ENCODE measurements at places on chromosomes 7 and 10. TPM values are rescaled to one million over a fixed set of nuclear protein-coding genes. Genes with fewer than 3 reads are reported as not detected.

Gene C10orf90
- total RNA-seq: not detected

Gene CDK14
- total RNA-seq: 20.2 TPM

DNA sequence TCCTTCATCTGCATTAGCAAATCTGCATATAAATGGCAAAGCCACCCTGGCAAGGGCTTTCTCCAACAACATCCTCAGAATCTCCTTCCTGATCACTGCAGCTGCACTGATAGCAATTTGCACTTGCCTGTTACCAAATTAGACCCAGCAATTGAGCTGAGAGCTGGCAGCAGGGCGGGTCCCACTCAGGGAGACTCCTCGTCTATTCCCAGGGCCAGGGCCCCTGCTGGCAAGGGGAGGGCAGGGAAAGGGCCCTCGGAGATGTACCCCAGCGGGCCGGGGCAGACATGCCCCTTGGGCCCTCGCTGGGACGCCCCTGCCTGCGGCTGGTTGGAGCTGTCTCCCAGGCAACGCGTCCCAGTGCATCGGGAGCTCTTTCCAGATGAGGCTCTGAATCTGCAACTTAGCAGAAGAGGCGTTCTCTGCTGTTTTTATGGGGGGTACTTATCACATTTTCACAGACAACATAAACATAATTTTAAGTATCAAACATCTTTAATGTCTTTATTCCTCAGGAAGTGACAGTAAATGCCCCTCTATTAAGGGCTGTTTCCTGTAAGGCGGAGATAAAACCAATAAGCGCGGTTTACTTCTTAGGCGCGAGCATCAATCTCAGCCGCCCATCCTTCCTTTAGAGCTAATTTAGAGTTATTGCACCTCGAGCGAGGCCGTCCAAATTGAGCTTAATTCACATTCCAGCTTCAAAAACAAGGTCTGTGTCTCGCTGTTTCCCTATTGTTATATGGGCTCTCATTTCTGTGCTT lies 249.0 kb upstream of the PPP2R2D start:
- H3K4me1 ChIP-seq: no peaks in the 10 kb centered on the region
- H3K27me3 ChIP-seq: no peaks in the 10 kb centered on the region
- DNase-seq: peak; percentile 35
- H3K36me3 ChIP-seq: no peaks in the 10 kb centered on the region
- no peak overlapping the region for H3K4me3 ChIP-seq
- no peak overlapping the region for H3K27ac ChIP-seq

DNA sequence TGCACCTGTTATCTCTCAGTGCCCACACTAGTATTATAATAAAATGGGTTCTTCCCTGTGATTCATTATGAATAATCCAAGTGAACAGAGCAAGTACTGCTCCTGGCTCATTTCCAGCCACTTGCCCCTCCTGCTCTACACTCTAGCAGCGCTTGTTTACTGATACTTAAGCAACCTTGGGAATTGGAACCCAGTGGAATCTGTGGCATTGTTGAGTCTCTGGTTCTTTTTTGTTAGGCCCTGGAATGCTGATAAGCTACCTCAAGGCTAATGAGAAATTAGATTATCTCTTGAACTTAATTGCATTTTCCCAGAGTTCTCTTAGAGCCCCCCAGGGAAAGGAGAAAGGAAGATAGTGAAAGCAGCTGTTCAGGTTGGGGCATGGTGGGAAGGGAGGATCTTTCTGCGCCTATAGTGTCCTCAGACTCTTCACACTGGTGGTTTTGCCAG lies 34.0 kb downstream of the PRKAR2B start:
- no peaks in the 10 kb centered on the region for H3K27me3 ChIP-seq
- no peak overlapping the region for H3K4me3 ChIP-seq
- H3K4me1 ChIP-seq: no peaks in the 10 kb centered on the region
- H3K36me3 ChIP-seq: no peaks in the 10 kb centered on the region
- no peak for DNase-seq

GRCh38 chr7:36079446-36080025 lies 73.5 kb upstream of the EEPD1 start:
- H3K4me3 ChIP-seq: no peak overlapping the region
- no peak for DNase-seq
- H3K27me3 ChIP-seq: no peaks in the 10 kb centered on the region
- no peaks in the 10 kb centered on the region for H3K36me3 ChIP-seq
- no peak overlapping the region for H3K27ac ChIP-seq

DNA sequence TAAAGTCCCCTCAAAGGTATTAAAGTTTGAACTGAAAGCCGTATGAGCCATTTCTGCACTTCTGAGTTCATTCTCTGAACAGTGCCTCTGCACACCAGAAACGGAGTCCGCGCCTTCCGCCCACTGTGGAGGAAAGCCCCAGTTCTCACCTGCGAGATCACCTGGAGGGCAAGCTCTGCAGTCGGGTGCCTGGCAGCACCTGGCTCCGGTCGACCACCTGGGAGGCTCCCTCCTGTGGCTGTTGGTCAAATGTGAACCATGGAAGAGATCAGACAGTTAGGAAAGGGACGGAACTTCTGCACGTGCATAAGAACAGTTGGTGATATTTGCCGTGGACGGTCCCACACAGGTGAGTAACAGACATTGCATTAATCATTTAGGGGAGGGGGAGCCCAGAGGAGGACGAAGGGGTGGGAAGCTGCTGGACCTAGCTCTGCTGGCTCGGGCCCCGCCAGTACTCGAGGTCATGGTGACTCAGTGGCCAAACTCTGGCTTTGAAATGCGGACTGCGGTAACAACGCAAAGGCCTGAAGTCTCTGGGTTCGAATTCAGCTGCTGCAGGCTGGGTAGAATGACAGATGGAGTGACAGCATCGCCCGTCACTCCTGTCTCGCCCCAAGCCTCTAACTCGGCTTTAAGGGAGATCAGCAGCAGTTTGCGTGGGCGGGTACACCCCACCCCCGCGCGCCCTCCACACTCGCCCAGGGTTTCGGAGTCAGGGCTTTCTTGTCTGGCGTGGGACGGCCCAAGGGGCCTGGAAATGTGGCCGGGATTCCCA lies 1.7 kb upstream of the DPYSL4 start:
- no peak overlapping the region for H3K27ac ChIP-seq
- H3K4me1 ChIP-seq: no peaks in the 10 kb centered on the region
- peak; percentile 17 for DNase-seq
- H3K4me3 ChIP-seq: no peak overlapping the region

GRCh38 chr10:43204042-43204942 lies 62.6 kb downstream of the RASGEF1A start:
- H3K27me3 ChIP-seq: no peaks in the 10 kb centered on the region
- no peaks in the 10 kb centered on the region for H3K4me1 ChIP-seq
- no peak overlapping the region for H3K27ac ChIP-seq
- no peaks in the 10 kb centered on the region for H3K36me3 ChIP-seq
- no peak overlapping the region for H3K4me3 ChIP-seq
- DNase-seq: peak; percentile 46

- no peak overlapping the region for H3K27ac ChIP-seq
- H3K4me1 ChIP-seq: no peaks in the 10 kb centered on the region
- H3K36me3 ChIP-seq: no peaks in the 10 kb centered on the region
- DNase-seq: no peak
- H3K4me3 ChIP-seq: no peak overlapping the region
Observed at GRCh38 chr7:99191869-99192596, 15.9 kb downstream of the KPNA7 start.

GRCh38 chr7:104642560-104642959 lies 314.2 kb downstream of the LHFPL3 start:
- H3K27ac ChIP-seq: no peak overlapping the region
- no peak overlapping the region for H3K4me3 ChIP-seq
- no peak for DNase-seq
- no peaks in the 10 kb centered on the region for H3K36me3 ChIP-seq

Data from right lobe of liver (tissue), 6 donors.